LHCN-M2 (cell line): ENCODE measurements at places on chromosomes 12 and 14. TPM values are rescaled to one million over a fixed set of nuclear protein-coding genes. Genes with fewer than 3 reads are reported as not detected.

DNA sequence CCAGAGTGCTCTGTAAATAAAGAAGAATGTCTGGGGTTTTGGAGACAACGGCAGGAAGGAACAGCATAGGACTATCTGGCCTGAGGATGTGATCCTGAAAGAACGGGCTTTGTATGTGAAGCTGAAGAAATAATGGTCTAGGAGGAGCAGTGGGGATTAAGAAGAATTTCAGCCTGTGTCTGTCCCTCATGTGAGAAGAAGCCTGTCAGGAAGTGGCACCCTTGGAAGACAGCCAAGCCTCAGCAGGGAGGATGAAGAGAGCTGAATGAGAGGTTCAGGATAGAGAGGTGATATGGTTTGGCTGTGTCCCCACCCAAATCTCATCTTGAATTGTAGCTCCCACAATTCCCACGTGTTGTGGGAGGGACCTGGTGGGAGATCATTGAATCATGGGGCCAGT, 56.9 kb upstream of the TCL1A start:
- no peak for DNase-seq

DNA sequence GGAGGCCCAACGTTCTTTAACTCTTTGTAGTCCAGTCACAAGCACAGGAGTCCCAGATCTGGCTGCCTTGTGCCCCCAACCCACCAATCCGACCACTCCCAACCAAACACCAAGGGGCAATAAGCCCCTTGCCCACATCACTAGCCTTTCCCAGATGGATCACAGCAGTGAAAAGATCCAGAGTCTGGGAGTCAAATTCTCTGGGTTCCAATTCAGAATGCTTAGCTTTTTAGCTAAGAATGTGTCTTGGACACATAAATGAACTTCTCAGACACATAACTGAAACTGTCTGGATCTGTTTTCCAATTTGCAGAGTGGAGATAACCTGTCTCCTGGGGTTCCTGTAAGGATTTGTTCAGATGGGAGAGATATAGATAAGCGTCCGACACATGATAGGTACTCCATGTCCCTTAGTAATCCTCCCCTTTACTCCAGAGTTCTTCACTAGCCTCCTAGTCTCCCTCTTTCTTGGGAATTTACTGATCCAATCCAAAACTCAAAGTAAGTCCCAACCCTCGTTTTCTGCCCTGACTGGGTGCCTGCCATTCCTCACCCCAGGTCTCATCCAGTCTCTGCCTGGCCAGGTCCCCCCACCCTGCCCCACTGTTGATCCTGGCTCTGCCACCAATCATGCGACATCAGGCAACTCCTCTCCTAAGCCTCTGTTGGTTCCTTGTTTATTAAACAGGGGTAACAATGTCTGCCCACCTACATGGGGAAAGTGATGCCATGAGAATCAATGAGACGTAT, 439 bp upstream of the TNFRSF1A start:
- DNase-seq, result no peak

GRCh38 chr12:118299791-118300460, 72.8 kb downstream of the TAOK3 start:
- DNase-seq, result peak; percentile 23

GRCh38 chr14:75910048-75910447, 71.7 kb downstream of the TGFB3 start:
- no peak for DNase-seq

DNA sequence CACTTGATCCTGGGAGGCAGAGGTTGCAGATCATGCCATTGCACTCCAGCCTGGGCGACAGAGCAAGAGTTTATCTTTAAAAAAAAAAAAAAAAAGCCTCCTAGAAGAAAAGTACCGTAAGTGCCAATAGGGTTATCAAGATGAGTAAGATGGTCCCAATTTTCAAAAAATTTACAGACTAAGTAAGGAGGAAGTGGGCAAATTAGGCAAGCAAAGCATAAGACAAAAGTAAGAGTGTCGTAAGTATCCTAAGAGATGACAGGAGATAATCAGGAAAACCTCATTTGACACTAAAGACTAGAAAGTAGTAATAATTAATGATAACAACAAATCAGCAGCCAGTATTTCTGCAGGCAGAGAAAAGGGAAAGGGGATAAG, 12.2 kb downstream of the PYM1 start:
- no peak for DNase-seq

GRCh38 chr12:31853520-31853919, 105.7 kb upstream of the RESF1 start:
- no peak for DNase-seq

GRCh38 chr12:25971654-25972041, 13.2 kb downstream of the RASSF8 start:
- no peak for DNase-seq

- DNase-seq, result no peak
These were observed 148.6 kb downstream of the FBXL14 start for GRCh38 chr12:1445807-1446206.

- DNase-seq, result peak; percentile 24
These were observed 660 bp upstream of the MCRS1 start for GRCh38 chr12:49568442-49569162.

DNA sequence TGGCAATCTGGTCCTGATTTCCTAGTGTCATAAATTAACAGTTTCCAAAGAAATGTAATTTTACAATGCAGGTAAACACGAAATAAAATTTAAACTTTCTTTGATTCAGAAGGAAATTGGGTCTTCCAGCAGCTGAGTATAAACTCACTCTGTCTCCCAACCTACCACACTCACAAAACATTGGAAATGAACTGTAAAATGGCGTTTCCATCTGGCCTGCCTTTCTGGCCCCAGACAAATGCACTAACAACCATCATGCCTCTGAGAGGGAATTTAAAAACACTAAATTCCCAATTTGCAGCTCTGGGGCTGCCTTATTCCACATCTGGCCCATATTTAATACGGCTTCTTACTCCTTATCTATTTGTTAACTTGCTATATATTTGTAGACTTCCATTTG, 19.3 kb downstream of the ATP2B1 start:
- no peak for DNase-seq

- no peak for DNase-seq
These were observed 213.2 kb upstream of the DIO3 start for GRCh38 chr14:101347893-101348777.

- DNase-seq, result peak; percentile 79
These were observed 41.4 kb upstream of the EPS8 start for GRCh38 chr12:15830538-15830937.

DNA sequence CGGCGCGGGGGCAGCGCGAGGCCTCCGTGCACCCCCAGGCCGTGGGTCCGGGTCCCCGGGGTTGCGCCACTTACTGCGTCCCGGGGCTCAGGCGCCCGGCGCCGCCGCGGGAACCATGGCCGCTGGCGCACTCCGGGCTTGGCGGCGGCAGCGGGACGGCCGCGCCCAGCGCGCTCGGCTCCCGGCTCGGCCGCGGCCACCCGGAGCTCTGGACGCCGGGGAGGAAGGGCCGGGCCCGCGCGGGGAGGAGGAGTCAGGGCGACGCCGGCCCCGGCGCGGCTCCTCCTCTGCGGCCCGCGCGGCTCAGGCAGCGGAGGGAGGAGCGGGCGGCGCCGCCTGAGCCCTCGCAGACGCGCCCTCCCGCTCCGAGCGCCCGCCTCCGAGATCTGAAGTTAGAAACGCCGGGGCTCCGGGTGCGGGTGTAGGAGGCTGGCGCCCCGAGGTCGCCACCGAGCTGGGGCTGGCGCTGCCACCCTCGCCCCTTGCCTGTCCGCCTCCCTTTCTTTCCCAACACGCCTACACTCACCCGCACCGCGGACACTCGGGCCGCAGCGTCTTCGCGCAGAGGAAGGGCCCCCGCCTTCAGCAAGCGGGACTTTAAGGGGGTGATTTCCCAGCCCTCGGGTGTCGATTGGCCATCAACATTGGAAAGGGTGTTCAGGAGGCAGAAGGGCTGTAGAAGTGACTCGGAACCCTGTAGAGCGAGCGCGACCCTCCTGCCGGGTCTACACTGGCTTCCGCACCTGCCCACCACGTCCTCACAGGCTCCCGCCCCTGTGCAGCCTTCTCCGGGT, at the start of gene NIN:
Gene NIN (minus strand): TSS at position 231 of the 794 bp plus-strand sequence. CDS start 9,106 bp downstream, outside the sequence.
- DNase-seq, result peak; percentile 73

DNA sequence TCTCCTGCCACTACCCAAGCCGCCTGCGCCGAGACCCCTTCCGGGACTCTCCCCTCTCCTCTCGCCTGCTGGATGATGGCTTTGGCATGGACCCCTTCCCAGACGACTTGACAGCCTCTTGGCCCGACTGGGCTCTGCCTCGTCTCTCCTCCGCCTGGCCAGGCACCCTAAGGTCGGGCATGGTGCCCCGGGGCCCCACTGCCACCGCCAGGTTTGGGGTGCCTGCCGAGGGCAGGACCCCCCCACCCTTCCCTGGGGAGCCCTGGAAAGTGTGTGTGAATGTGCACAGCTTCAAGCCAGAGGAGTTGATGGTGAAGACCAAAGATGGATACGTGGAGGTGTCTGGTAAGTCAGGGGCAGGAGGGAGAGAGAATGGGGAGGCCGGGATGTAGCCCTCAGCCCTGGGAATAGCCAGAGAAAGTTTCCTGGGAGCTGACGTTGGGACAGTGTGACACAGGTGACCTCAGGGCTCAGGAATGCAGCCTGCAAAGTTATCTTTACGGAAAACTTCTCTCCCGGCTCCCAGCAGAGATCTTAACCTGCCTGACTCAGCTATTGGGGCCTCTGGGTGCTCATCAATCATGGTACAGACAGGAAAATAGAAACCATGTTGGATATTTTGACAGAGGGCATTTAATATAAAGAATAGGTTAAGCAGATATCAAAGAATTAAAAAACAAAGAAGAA, 747 bp downstream of the HSPB8 start:
- DNase-seq, result peak; percentile 36

GRCh38 chr14:69459122-69459521, 25.4 kb upstream of the PLEKHD1 start:
- DNase-seq, result no peak

- no peak for DNase-seq
These were observed 97.3 kb upstream of the FZD10 start for GRCh38 chr12:130064999-130065398.

DDN gene
- total RNA-seq, result 0.06 and 0.52 TPM in 2 replicates

PMEL gene
- total RNA-seq, result 0.32 and 0.52 TPM in 2 replicates

GRIP1 gene
- total RNA-seq, result under 0.01 TPM in 1 of 2 replicates, not detected in the other

IAPP gene
- total RNA-seq, result not detected in 2 replicates

PPP1R1A gene
- total RNA-seq, result not detected in 2 replicates

LRRC9 gene
- total RNA-seq, result not detected in 2 replicates

LTBR gene
- total RNA-seq, result 152 and 184 TPM in 2 replicates

ACSM4 gene
- not detected in 2 replicates for total RNA-seq

TRIM9 gene
- 4.4 and 10.3 TPM in 2 replicates for total RNA-seq

YLPM1 gene
- 26.8 and 29.1 TPM in 2 replicates for total RNA-seq

CDCA3 gene
- 101 and 120 TPM in 2 replicates for total RNA-seq

VAMP1 gene
- 8.0 and 12.9 TPM in 2 replicates for total RNA-seq
